ENCODE measurements at places on chromosomes 12 and 14. TPM values are rescaled to one million over a fixed set of nuclear protein-coding genes. Genes with fewer than 3 reads are reported as not detected.

- no peak for DNase-seq
Observed at GRCh38 chr14:106837870-106838269, 1311.5 kb downstream of the TMEM121 start.

GRCh38 chr12:754851-755562, 2.6 kb downstream of the WNK1 start:
- peak; percentile 25 for DNase-seq

DNA sequence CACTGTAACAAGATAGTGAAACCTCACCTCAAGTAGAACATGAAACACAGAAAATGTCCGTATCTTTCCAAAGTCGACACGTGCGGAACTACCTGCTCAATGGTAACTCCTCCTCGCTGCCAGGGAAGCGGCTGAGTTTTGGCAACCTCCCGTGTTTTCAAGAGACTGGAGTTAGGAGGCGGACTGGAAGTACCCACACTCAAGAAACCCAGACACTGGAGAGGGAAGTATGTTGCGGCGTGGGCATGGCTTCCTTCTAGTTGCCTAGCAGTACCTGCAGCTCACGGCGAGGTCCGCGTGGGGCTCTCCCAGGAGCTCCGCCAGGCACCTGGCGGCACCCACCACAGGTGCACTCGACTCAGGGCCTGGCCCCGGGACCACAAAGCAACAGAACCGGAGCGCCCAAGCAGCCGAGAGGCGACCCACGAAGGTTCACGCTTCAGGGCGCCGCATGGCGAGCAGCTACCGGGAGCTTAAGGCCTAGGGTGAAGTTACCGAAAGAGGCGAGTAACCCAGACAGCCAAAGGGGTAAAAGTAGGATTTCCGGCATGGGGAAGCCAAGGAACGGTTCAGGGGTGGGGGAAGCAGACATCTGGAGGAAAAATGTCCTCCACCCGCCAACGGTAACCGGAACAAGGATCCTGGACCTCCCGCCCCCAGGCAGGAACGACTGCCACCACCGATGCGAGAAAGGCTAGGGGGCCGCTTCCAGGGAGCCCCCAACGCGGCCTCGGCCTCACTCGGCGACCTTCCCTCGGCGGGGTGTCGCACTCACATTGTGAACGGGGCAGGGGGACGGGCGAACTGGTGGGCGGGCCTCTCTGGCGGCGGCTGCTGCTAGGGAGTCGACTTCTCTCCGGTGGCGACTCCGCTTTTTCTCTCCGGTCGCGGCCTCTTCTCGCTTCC, 608 bp downstream of the PTGES3 start:
- peak; percentile 56 for DNase-seq

GRCh38 chr12:3667485-3667884, 85.4 kb downstream of the CRACR2A start:
- DNase-seq = no peak

GRCh38 chr14:76324133-76324532, 51.8 kb upstream of the ESRRB start:
- no peak for DNase-seq

DNA sequence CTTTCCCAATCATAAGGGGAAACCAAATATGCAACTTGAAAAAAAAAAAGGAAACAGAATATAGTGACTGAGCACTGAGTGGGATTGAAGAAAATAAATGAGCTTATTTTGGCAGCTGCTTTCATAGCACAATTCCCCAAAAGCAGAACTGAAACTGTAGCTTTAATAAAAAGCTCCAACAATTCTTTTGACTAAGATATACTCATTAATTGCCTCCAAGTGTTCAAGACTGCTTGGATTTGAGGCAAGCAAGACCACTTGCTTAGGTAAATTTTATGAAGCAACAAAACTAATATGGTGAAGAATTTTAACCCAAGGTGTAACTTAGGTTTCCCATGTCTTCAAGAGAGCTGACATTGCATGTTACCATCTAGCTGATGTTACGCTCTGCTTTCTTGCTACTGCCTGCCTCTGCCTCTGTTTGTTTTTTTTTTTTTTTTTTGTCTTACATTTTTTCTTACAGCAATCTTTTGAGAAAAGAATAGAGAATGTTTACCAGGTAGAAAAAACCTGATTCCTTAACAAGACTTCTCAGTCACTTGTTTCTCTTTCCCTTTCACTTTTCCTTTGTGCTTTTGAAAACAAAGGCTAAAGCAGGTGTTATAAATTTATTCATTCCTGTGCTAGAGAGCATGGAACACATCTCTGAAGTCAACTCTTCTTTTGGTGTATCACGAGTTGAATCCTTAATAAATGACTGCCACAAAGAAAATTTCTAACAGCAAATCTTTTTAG, 134.4 kb downstream of the BCAT1 start:
- no peak for DNase-seq

DNA sequence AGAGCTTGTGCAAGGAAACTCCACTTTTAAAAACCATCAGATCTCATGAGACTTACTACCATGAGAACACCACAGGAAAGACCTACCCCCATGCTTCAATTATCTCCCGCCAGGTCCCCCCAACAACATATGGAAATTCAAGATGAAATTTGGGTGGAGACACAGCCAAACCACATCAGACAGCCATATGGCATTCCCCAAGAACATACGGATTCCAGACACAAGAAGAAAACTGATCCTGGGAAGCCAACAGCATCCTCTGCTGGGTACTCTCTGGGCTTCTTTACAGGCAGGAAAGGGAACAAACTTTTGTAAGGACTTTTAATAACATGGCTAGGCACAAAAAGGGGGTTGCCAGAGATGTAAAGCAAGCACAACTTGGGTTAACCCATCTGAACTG, 127.2 kb downstream of the TMEM132C start:
- no peak for DNase-seq

DNA sequence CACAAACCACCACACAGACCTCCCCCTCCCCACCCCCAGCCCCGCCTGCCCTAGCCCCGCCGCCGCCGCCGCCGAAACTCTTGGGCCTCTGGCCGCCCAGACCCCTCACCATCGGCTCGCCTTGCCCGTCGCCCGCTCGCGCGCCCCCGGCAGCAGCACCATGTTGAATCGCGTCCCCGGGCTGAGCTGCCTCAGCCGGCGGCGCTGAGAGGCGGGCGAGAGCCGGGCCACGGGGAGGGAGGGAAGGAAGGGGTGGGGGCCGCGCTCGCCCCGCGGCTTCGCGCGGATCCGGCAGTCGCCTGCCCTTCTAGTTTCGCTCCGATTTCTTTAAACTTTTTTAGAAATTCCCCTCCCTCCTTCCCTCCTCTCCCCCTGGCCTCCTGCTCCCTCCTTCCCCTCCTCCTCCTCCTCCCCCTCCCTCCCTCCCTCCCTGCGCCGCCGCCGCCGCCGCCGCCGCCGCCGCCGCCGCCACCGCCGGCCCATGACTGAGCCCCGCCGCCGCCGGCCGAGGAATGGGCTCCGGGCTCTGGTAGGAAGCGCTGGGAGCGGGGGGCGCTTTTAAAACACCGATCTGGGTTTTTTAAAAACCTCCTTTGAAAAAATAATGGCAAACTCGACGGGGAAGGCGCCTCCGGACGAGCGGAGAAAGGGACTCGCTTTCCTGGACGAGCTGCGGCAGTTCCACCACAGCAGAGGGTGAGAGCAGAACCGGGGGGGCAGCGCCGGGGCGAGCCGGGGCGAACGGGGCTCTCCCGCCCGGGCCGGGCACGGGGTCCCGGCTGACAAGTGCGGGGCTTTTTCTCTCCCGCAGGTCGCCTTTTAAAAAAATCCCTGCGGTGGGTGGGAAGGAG, at the start of gene ARID2:
ARID2 (plus strand) TSS at position 474 of the 851 bp plus-strand sequence; CDS start at position 605, 131 bp downstream.
- DNase-seq = peak; percentile 68

DNA sequence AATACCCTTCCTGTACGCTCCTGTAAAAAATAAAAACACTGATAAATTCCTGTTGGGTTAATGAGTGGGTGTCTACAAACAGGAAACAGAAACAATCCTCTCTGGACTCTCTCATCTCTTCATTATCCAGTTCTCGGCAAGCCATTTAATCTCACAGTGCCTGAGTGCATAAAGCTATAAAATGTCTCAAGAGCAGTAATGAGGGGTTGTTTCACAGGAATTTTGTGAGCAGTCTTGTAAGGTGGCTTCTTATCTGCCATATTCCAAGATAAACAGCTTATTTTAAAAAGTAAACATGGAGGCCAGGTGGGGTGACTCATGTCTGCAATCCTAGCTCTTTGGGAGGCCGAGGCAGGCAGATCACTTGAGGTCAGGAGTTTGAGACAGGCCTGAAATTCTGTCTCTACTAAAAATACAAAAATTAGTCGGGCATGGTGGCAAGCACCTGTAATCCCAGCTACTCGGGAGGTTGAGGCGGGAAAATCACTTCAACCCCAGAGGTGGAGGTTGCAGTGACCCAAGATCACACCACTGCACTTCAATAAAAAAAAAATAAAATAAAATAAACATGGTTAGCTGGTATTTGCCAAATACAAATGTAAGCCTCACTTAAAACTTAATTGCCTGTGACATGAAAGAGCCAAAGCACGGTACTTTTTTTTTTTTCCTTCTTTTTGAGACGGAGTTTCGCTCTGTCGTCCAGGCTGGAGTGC, 54.0 kb downstream of the CLIP1 start:
- DNase-seq = no peak

DNA sequence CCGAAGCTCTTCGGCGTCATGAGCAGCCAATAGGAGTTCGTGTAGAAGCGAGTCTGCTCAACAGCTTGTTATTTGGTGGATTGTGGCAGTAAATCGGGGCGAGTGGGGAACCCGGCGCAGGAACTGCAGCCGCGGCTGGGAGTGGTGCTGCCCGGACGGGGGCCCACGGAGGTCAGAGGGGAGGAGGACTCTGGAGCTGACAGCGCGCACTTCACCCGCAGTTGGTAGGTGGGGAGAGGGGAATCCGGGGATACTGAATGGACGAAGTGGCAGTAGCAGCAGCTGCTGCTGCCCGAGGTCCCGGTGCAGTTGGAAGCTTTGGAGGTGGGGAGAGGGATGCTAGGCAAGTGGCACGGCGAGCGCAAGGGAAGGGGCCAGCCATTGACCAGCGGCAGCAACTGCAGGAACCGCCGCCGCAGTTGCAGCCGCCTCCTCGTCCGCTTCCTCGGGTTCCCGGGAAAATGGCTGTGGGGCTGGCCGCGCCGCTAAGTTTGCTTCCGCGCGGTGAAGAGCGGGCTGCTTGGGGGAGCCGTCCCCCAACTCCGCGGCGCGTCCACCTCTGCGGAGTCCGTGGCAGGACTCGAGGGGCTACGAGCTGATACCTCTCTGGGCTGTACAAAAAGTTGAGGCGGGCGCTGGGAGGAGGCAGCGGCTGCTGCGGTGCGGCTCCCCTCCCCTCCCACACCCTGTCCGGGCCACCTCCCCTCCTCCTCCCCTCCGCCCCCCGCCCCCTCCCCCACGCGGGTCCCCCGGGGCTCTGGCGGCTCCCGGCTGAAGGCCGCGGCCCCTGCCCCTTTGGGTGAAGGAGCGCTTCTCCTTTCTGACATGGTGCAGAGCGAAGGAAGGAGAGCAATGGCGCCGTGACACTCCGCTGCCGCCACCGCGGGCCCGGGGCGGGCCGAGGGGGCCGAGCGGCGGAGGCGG, at the start of gene ARID4A:
ARID4A (plus strand) TSS at position 79 of the 924 bp plus-strand sequence. CDS start 1,300 bp downstream, outside the sequence.
- peak; percentile 89 for DNase-seq

DNA sequence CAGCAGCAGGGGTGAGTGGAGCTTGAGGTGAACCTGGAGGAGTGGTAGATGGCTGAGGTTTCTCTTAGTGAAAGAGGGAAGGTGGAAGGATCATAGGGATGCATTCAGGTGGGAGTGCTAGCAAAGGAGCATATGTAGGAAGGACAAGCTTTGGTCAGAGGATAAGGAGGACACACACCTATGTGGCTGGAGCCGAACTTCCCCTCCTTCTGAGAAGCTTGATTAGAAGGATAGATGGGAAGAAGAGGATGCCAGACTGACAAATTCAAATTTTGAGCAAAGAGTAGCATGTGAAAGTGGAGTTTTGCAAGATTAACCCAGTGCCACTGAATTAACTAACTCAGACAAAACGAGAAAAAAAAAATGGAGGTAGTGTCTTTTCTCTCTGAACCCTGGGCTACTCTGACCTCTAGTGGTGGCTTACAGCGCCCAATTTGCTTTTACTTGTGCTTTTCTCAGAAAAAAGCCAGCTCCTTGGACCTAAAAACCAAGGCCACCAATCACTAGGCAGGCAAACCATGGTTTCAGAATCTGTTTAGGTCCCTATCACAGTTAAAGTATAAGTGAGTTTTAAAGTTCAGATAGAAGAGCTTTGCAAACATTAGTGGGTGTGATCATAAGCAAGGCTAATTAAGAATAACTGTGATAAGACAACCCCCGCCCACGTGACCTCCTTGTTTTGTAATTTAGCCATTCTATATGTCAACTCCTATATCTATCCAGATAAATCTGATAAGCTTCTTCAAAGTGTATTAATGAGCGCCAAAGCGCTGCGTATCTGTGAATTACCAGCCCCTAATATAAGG, 15.5 kb downstream of the EMP1 start:
- DNase-seq = peak; percentile 76

DNA sequence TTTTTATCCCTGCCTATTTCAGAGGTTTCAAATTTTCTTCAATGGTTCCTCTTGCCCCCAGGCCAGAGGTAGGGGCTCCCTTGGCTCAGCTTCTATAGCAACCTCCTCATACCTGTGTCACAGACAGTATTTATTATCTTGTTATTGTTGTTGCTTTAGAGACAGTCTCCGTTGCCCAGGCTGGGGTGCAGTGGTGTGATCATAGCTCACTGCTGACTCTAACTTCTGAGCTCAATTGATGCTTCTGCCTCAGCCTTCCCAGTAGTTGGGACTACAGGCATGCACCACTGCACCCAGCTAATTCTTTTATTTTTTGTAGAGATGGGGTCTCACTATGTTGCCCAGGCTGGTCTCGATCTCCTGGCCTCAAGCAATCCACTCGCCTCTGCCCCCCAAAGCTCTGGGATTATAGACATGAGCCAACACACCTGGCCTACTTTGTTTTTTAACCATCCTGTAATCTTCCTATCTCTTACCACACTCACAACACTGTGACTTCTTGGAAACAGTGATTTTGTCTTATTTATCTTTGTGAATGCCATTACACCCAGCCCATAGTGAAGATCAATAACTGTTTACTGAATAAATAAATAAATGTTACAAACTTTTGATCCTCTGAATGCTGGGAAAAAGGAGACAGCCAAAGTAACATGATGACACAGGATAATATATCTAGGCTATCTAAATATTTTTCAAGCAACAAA, 95.9 kb downstream of the PHLDA1 start:
- no peak for DNase-seq

Gene AQP2
- total RNA-seq = not detected

Gene BEGAIN
- 2.7 TPM for total RNA-seq

Gene CNTN1
- total RNA-seq = not detected

Gene OTX2
- not detected for total RNA-seq

All from activated CD4-positive, alpha-beta memory T cell treated with anti-CD3 and anti-CD28 coated beads, Interleukin-2, amount 10 ng/mL, durations not matched to agents 7 days and 5 days (primary cell).